Mesendoderm (in vitro differentiated cells): ENCODE measurements at places on chromosomes 2 and 18.

DNA sequence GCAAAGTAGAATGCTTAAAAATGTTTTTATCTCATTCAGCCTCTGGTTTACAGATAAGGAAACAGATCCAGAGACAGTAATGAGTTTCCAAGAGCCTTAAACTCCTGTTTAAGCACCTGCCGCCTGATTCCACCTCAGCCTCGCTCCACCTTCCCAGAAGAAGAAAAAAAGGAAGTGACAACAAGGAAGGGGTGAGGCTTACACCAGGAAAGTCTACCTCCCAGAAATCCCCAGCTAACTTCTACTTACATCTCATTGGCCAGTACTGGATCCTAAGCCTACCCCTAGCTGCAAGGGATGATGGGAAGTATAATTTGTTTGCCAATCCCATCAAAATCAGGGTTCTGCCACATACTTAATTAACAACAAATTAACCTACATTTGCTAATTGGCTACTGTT, 15.3 kb upstream of the ARID5A start:
- DNase-seq, result no peak

- peak; percentile 41 for DNase-seq
Measured at GRCh38 chr2:26620031-26620605, 21.0 kb downstream of the CIB4 start.

- no peak for DNase-seq
Measured at GRCh38 chr18:54129448-54130067, 94.9 kb downstream of the MBD2 start.

DNA sequence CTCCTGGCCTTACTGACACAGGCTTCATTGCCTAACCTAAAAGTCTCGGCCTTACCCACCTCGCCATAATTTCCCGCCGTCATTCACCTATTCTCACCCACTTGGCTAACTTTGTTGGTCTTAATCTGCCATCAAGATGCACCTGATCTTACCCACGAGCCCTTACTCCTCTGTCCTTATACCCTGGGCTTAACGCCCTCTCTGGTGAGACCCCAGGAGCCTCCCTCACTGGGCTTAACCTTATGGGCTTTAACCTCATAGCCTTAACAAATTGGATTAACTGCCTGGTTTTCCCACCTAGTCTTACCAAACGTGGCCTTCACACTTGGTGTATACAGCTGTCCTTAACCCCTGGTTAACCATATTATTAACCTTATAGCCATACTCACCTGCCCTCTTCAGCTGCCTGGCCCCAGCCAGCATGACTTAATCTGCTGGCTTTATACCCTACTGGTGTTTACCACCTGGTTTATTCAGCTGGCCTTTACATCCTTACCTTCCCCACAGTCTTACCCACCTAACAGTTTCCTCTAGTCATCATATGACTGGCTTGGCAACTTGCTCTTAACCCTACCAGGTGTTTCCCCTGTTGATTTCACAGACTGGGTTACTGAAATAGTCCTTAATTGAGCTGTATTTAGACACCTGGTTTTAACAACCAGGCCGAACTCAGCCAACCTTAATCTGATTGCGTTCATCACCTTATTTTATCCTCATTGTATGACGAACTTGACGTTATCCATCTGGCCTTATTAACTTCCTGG, 132.0 kb upstream of the ZSWIM2 start:
- DNase-seq, result no peak
